Activated CD4-positive, CD25-positive, alpha-beta regulatory T cell treated with anti-CD3 and anti-CD28 coated beads, Interleukin-2, amount 50 U/mL, for 24 hours (primary cell): ENCODE measurements at places on chromosomes 2 and 18.

DNA sequence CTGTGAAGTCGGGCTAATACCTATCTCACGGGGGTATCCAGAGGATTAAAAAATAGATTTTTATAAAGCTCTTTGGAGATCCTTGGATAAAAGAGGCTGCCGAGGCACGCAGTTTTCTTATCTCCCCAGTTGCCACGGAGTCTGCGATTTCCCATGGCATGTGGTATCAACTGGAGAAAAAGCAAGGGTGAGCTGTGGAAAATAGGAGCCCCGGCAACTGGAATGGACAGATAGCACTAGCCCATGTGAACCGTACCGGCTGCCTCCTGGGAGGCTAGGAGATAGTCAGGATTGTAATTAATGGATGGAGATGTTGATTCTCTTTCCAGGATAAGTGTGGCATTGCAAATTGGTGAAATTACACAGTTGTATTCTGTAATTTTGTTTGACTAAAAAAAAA, 407.6 kb upstream of the KCNH7 start:
- no peak for ATAC-seq

- no peak for ATAC-seq
These were observed 119.6 kb upstream of the OTOS start for GRCh38 chr2:240259924-240260529.

DNA sequence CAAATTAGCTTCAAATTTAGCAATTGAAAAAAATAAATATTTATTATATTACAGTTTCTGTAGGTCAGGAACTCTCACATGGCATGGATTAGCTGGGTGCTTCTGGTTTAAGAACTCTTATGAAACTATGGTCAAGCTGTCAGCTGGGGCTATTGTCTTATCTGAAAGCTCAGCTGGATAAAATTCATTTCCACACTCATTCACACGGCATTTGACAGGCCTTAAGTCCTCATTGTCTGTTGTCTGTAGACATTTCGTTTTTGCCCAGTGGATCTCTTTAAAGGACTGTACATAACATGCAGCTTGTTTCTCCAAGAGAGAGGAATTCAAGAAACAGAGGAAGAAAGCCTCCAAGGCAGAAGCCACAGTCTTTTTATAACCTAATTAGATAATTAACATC, 1556.8 kb upstream of the SLC39A10 start:
- ATAC-seq = no peak

DNA sequence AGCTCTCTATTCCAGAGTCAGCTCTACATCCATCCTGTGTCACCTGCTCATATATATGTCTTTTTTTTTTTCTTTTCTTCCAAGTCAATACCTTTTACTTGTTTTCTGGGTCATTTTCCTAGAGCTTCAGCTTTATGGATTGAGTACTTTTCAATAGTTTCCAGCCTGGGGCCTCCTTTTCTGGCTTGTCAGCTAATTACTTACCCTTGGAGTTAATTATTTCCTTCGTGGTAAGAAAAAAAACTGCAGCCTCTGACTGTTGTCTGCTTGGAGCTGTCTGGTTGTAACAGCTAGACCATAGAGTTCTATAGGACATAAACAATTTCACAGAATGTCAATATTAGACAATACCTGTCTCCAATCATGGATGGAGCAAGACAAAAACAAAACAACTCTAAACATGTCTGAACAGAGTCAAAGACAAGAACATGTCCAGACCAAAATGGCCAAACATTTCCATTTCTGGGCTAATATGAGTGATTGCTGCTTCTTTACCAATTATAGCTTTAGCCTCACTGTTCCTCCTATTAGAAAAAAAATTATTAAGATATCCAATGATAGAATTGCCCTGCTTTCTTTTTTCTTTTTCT, 643.1 kb downstream of the SLC4A3 start:
- no peak for ATAC-seq

DNA sequence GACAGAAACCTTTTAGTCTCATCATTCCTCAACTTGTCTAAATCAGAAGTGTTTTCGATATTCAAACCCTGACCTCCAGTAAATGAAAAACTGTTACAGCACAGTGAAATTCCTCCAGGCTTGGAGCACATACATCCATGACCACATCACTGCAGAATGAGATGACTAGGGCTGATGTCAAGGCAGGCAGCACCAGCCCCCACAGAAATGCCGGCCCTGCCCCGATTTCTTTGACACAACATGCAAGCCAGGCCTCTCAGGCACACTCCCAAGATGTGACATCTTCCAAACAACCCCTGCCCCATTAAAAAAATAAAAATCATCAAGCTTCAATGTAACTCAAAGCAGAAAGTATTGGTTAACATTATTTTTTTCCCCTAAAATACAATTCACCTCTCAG, 103.3 kb downstream of the CTAGE1 start:
- ATAC-seq = no peak

GRCh38 chr2:101714118-101714517, 16.6 kb downstream of the MAP4K4 start:
- ATAC-seq = no peak

GRCh38 chr18:41034413-41034812, 920.6 kb upstream of the PIK3C3 start:
- no peak for ATAC-seq

DNA sequence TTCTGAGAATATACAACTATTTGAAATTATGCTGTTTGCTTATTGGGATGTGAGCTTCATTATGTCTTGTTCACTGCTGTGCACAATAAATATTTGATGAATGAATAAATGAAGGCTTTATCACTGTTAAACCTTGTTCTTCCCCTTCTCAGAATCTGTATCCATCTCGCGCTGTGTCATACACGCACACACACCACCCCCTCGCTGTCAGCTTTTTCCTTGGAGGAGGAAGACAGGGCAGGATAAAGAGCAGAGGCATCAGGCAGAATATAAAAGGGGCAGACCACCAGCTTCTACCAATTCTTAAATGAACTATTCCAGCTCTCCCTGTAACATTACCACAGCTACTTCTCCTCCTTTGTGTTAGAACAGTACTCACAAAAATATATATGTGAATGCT, 75.0 kb downstream of the CD226 start:
- no peak for ATAC-seq

- no peak for ATAC-seq
These were observed 61.2 kb upstream of the POMC start for GRCh38 chr2:25229279-25230197.

DNA sequence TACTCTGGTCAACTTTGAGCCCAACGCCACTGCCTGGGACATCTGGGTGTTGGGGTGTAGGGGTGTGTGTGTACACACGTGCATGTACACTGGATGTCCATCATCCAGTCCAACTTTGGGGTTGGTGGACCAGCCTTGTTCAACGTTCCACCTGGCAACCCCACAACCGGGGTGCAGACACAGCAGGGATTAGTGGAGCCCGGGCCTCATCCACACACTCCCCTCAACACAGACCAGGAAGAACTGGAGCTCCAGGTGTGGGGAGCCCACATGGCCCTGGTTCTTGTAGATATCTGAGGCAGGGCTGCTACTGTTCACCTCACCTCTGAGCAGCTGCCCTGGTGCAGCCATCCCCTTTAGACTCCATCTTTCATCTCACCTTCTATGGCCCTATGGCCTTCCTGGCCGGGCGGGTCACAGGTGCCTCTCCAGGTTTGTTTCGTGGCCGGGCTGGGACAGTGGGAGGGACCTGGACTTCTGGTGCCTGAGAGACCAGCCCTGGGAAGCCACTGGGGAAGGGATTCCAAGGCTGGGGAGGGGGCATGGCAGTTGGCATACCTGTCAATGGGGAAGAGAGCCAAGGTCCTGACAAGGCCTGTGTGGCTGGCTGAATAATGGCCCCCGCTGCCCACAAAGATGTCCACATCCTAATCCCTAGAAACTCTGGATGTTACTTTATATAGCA, 7.5 kb downstream of the NEU2 start:
- ATAC-seq = no peak

DNA sequence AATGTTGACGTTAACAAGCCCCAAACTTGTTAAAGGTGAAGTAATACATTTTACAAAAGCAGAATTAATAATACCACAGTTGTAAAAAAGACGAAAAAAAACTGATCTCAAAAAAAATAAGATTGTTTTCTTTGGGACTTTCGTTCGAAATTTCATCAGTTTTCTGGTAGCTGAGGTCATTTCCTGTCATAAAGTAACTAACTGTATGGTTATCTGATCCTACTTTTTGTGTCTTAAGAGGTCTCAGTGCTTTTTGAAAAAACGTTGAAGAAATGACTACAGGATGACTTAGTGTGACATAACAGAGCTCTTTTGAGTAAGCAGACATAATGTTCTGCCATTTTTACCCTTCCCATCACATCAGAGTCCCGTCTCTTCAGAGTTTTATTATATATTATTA, 79.3 kb downstream of the BIRC6 start:
- peak; percentile 49 for ATAC-seq

GRCh38 chr2:46846536-46846935, 69.1 kb downstream of the MCFD2 start:
- ATAC-seq = no peak

DNA sequence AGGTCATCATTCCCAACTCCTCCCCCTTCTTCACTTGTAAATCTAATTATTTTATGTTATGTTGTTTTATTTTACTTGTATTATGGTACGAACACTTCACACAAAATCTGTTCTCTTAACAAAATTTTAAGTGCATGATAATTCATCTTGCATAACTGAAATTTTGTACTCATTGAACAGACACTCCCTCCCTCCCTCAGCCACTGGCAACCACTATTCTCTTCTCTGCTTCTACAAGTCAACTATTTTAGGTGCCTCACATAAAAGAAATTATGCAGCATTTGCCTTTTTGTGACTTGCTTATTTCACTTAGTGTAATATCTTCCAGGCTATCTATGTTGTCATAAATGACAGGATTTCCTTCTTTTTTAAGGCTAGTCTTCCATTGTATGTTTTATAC, 30.4 kb upstream of the OSBPL6 start:
- ATAC-seq = no peak

- no peak for ATAC-seq
These were observed 372.8 kb upstream of the UBE2E3 start for GRCh38 chr2:180607514-180608049.

- ATAC-seq = peak; percentile 39
These were observed 22.9 kb downstream of the MARCHF4 start for GRCh38 chr2:216349366-216349765.

DNA sequence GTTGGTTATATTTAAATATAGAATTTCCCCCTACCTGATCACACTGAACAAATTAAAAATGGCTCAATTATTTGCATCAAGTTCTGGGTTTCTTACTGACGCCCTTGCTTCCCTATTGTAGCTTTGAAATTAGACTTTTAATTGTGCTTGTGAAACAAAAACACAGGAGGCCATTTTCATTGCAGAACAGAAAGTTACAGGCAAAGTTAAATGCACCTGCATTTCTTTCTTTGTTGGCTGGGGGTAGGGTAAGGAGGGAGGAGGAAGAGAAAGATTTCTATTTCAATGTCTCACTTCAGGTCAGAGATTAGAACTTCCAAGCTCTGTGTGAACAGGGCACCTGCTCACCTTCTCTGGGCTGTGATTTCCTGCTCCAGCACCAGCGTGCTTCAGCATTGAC, 199.6 kb downstream of the BCL11A start:
- no peak for ATAC-seq

GRCh38 chr2:10057231-10058107, 14.1 kb downstream of the KLF11 start:
- peak; percentile 36 for ATAC-seq

- ATAC-seq = no peak
These were observed 342.1 kb downstream of the SLC4A3 start for GRCh38 chr2:219969508-219969907.

DNA sequence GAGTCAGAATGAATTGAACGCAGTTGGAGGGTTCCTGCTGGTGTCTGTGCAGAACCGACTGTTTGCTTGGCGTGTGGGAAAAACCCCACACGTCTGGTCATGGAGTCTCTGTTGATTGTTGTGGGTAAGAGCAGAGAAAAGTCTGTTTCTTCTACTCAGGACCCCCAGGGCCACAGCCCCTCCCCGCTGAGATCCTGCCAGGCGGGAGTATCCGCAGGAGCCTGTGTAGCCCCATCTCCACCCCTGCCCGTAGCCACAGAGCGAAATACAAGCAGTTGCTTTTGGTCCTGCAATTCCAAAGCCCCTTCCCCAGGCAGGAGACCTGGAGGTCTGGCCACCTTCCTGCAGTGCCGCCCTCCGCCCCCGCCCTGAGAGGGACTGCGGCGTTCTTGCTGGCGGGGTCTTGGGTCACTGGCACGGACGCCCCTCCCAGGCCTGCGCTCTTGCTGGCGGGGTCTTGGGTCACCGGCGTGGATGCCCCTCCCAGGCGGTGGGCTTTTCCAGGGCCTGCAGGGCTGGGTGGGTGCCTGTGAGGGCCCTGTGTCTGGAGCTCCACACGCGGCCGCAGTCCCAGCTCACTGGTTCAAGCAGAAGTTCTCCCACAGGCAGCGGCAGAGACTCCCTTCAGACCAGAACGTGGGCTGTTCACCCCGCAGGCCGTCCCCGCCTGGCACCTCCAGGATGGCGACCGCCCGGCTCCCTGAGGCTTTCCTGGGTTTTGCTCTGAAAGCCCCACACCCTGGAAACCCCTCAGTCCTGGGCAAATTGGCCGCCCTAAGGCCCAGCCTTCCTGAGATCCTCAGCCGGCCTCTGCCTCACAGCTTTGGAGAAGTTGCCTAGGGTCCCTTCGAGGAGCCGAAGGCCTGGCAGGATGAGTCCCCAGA, 76.0 kb upstream of the CTDP1 start:
- no peak for ATAC-seq

- peak; percentile 87 for ATAC-seq
These were observed 40.5 kb upstream of the NABP1 start for GRCh38 chr2:191637182-191638078.

DNA sequence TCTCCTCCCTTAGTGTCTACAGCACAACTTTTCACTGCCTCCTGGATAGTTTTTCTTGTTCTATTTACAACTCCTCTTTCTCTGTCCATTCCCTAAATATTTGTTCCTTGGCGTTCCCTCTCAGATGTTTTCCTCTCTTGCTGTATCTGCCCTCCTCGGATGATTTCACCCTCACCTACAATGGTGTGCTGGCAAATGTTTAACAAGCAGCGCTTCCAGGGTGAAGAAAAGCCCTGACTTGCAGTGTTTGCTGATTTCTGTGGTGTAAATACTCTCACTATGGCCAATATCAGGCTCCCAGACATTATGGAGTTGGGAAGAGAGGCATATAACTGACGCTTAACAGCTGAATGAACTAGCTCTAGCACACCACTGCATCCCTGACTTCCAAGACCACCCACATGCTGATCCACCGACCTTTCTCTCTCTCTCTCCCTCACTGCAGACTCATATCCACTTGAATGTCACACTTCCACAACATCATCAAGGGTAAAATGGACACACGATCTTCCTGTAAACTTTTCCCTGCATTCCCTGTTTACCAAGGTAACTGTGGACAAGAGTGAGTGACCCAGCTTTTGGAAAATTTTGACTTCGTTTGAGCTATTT, 31.5 kb upstream of the SPTBN1 start:
- ATAC-seq = no peak

DNA sequence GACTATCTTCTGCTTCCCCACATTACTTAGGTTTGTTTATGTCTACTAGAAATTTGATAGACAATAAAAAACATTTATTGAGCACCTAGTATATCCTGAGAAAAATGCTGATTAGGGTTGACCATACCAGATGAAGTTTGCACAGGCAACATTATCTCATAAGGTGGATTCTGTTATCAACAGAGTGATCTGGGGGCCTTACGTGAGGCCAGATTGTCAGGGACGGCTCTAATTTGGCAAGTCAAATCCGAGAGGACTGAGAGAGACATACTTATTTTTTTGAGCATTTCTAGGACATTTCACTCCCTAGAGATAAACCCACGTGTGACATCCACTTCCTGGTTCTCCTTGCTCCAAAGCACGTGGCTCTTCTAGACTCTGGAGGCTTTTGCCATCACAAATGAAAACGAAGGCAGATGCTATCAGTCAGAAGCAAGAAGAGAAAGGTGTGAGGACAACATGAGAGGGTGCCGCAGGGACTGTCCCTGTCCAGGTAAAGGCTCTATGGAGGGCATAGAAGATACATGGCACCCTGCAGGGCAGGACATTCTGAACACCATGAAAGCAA, 168.0 kb upstream of the REV1 start:
- no peak for ATAC-seq
